ENCODE measurements at places on chromosomes 13 and 19.
A peak's percentile ranks its signal among the peaks of the same experiment; 100 is the strongest.

DNA sequence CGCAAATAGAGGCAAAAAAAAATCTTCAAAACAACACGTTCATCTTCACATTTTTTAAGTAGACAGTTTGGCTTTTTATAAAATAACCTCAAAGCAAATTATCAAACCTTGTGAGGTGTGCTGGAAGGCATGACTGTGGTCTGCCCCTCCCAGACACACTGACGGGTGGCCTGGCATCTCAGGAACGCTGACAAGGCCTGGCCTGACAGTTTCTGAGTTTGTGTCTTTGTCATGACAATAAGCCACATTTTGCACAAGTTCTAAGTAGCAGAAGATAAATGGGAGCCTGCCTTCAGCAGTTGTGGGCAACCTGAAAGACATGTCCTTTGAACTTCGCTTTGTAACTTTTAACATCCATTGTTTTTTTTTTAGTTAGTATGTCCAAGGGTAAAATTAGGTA, 38.5 kb downstream of the SOX21 start:
- no peak for DNase-seq

GRCh38 chr13:62250501-62251201, 835.0 kb upstream of the PCDH20 start:
- DNase-seq = no peak

GRCh38 chr13:97999653-98000052, 46.2 kb downstream of the IPO5 start:
- no peak for DNase-seq

- peak; percentile 62 for DNase-seq
Measured at GRCh38 chr19:572743-573518, 535 bp downstream of the BSG start.

GRCh38 chr13:111210091-111210490, 95.0 kb downstream of the ARHGEF7 start:
- no peak for DNase-seq

DNA sequence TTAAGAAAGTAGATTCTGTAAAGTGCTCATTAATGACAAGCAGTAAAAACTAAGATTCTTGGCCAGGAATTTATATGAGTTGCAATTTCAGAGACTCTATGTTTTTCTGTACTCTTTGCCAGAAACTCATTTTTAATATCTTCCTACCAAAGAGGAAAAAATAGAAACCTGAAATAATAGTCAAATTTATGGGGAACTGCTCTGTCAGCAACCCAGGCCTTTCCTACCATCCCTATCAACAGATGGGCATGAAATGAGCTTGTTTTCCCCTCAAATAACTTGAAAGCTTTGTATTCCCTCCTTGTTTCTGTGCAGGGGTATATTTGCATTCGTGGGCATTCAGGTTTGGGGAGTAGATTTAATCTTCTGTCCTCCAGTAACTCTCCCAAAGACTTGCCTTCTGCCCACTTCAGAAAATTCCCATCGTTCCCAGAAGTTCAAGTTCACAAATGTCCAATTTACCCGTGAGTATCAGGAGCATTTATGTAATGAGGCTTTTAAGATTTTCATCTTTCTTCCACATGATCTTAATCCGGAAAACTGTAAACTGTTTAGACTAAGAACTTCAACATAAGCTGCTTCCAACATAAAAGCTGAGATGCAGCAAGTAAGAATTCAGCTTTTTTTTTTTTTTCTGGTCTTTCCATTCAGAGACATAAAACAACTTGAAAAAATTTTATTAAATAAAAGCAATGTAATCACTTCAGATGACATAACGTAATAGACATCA, 363.1 kb downstream of the EFNB2 start:
- no peak for DNase-seq

GRCh38 chr19:13774217-13775191, at the start of gene C19orf53:
Gene C19orf53, plus strand, starts transcription at chr19:13774456. Its CDS starts 22 bp downstream, at chr19:13774478.
- peak; percentile 93 for DNase-seq

- DNase-seq = no peak
Measured at GRCh38 chr13:73337532-73337931, 278.7 kb downstream of the KLF5 start.

- no peak for DNase-seq
Measured at GRCh38 chr13:42396901-42397655, 125.1 kb downstream of the AKAP11 start.

DNA sequence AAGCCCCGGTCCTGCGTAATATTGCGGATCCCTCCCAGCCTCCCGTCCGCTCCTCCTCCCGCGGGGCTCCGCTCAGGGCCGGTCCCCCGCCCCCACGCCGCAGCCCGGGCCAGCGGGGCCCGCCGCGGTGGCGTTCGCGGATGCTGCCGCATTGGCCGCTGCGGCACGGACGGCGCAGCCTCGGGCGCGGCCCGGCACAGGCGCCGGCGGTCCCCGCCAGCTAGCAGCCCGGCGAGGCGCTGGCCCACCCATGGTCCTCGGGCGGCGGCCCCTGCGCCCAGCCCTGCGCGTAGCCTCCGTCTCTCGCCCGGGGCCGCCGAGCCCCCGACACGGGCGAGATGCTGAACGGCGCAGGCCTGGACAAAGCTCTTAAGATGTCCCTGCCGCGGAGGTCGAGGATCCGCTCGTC, at the start of gene ATP8A2:
Gene ATP8A2 (plus strand): TSS at position 100 of the 409 bp plus-strand sequence. CDS start 239 bp downstream, at position 339.
- no peak for DNase-seq

GRCh38 chr13:91240341-91240740, 107.1 kb upstream of the MIR17HG start:
- DNase-seq = no peak

DNA sequence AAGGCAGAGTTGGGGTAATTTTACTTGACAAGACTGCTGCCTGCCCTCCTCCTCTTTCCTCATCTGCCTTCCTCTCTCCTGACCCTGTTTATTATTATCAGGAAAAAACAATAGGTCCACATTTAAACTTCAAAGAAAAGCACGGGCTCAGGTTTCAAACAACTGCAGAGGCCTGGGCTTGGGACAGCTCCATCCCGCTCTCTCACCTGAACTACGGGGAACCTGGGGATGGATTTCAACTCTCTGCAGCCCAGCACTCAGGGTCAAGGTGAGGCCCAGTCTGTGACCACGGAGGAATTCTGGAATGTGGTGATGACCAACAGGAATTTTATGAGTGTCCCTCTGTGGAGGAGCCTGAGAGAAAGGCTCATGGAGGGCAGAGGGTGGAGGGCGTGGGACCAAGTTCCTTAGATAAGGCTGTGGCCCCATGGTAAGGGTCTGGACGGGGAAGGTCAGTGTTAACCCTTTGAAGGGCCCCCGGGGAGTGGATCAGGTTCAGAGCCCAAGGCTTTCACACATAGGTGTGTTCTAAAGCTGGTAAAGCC, 220.8 kb upstream of the MAB21L1 start:
- DNase-seq = no peak

- no peak for DNase-seq
Measured at GRCh38 chr13:56530096-56530495, 610.6 kb upstream of the PRR20A start.

- DNase-seq = no peak
Measured at GRCh38 chr19:8087876-8088275, 35.3 kb downstream of the CCL25 start.

DNA sequence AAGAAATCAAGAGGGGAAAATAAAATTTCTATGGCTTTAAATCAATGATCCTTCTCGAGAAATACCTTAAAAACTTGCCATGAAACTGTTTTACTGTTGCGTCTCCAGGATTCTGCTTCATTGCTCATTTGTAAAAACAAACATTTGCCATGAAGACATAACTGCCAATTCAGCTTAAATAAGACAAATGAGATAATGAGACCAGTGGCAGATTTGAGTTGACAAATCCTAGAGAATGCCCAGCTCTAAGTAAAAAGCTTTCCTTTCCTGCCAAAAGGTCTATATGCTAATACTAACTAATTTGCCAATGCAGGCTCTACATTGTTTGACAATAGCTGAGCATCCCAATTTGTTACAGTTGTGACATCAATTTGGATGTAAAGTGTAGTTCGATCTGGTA, 400.5 kb upstream of the PCDH9 start:
- no peak for DNase-seq

GRCh38 chr13:40039061-40039460, 383.6 kb downstream of the COG6 start:
- no peak for DNase-seq

GRCh38 chr19:29084266-29084665, 128.7 kb downstream of the UQCRFS1 start:
- no peak for DNase-seq

- peak; percentile 26 for DNase-seq
Measured at GRCh38 chr19:291561-292280, 518 bp upstream of the PLPP2 start.

DNA sequence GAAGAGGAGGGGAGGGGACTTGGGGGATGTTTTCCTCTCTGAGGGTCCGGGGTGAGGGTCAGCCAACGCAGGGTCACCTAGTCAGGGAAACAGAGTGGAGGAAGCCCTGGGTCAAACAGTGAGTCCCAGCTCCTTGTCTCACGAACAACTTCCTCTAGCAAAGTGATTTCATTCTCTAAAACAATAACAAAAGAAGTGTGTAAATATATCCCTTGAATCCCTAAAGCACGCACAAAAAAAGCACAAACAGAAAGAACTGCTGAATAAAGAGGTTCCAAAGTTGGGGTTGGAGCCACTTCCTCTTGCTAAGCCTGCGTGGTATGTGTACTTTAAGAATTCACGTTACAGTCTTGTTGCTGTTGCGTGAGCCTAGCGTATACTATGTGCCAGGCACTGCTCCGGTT, 1.5 kb upstream of the C5AR2 start:
- DNase-seq = no peak

GRCh38 chr13:100454876-100455275, 133.7 kb downstream of the GGACT start:
- no peak for DNase-seq

DNA sequence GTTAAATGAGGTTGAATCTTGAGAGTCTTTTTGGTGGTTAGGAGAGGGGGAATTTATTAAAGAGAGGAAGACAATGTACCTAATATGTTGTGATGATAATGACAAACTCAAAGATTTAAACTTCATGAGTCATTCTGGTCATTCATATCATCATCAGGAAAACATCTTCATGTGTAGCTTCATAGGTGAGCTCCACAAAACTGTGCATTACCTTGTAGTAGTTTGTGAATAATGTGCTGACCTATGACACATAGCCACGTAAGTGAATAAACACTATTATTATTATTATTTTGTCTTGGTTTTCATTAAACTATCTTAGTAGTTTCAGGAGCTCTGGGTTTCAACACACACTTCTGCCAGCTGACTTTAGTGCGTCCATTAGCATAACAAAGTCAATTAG, 997 bp upstream of the GPC6 start:
- DNase-seq = no peak

GRCh38 chr13:45315520-45316167, 25.3 kb downstream of the TPT1 start:
- DNase-seq = peak; percentile 67

- DNase-seq = peak; percentile 91
Measured at GRCh38 chr13:40664350-40665125, 1.9 kb downstream of the FOXO1 start.

DNA sequence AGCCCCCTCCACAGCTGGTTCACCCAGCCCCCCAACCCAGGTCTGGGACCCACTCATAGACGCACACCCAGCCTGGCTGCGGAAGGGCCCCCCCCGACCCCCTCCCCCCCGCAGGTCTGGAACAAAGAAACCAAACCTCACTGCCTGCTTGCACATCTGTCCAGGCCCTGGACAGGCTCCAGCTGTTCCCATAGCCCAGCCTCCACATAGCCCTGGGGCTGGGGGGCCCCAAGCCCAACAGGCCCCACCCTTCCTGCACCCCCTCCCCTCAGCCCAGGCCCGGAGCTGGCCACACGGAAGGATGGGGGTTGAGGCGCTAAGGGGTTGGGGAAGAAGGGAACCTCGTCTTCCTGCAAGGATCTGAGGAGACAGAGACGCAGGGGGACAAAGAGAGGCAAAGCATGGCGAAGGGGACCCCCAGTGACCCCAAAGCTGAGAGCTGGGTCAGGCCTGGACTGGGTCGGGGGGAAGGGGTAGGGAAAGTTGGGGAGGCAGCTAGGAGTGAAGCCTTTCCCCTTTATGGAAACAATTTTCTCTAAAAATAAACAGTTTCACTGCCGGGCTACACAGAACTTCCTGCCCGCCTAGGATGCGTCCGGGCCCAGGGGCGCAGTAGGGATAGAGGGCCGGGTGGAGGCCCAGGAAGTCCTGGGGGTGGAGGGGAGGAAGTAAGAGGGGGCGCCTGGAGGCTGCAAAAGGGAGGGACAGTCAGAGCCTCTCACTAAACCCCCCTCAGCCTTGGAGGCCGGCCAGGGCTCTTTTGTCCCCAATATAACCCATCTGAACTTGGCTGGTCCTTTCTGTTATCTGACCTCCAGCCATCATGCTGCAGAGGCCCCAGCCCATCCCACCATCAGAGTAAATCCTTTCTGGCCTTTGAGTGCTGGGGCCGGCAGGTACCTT, 2.4 kb downstream of the KANK2 start:
- peak; percentile 61 for DNase-seq

DNA sequence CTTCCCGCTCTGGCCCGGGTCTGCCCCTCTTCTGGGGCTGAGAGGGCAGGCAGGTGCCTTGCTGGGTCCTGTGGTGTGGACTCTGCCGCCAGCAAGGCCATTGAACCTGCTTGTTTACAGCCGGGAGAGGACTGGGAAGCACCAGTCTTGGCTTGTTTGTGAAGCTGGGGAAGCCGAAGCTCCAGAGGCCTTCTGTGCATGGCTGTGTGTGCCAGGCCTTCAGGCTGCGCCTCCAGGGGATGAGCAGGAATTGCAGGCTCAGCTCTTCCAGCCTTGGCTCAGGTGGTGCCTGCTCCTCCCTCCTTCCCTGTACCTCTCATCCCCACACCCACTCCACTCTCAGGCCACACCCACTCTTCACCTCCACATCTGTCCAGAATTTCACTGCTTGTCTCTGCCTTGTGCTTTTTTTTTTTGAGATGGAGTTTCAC, 17.5 kb downstream of the NDUFB7 start:
- no peak for DNase-seq

DNA sequence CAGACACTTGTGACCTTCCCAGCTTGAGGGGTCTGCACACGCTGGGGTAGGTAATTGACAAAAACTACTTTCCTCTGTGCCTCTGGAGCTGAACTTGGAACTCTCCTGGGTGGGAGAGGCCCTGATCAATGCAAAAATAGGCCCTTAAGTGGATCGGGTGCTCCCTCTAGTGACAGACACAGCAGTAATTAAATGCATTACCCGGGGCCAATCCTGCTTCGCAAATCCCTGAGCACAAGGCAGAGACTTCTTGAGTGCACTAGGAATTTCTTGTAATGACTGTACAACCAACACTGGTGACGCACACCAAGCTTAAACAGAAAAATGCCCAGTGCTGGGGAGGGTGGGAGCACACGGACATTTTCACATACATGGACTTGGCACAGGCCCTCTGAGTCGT, 10.6 kb upstream of the UBE2S start:
- no peak for DNase-seq

DNA sequence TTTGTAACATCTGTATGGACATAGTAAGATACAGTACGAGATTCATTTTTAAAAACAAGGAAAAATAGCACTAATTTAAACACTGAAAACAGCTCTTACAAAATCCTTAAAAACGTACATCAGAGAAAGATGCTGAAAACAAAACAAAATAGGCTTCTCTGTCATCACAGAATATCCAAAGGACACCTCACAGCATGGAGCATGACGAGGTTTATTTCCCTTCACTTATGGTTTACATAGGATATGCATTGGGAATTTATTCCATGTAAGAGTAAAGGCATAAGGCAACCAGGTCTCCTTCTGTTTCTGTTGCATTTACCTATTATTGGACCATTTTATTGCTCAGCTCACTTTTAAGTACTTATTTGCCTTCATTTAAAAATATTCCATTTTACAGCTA, 3.0 kb downstream of the KCTD12 start:
- DNase-seq = no peak

Measured in Right ventricle myocardium superior (tissue), 1 donor.